ENCODE measurements at places on chromosomes 12 and 14.
A peak's percentile ranks its signal among the peaks of the same experiment; 100 is the strongest.

GRCh38 chr12:2960390-2960956 is 1.3 kb downstream of the TEAD4 start:
- DNase-seq: no peak

GRCh38 chr14:100664841-100665510 is 61.7 kb upstream of the DLK1 start:
- peak; percentile 70 for DNase-seq

DNA sequence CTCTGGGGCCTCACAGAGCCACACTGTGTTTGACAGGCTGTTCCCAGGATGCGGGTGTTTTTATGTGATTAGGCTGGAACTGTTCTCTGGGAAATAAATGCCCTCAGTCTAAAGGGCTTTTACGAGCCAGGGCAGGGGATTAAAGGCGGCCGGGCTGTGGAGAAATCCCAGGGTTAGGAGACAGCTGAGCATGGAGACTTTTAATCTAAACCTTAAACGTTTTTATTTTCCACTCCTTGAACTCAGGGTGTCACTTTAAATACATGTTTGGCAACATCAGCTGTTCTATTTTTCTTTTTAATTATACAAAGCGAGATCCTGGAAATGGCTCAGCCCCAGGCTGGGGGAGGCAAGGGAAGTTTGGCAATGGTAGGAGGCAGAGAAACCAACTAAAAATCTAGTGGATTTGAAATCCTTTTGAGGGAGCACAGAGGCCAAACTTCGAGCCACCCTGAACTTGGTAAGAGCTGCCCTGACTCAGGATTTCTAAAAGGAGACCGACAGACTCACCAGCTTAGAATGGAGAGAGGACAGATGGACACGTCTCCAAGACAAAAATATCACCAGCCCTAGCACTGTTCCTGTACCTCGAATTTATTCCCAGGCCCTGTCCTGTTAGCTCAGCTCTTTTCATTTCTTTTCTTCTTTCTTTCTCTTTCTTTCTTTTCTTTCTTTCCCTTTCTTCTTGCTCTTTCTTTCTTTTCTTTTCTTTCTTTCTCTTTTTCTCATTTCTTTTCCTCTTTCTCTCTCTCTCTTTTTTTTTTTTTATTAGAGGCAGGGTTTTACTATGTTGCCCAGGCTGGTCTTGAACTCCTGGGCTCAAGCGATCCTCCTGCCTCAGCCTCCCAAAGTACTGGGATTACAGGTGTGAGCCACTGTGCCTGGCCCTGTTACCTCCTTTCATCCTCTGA is 15.8 kb upstream of the ORAI1 start:
- DNase-seq: no peak

- DNase-seq: no peak
Measured at GRCh38 chr14:35050652-35051051, 4.6 kb downstream of the FAM177A1 start.

DNA sequence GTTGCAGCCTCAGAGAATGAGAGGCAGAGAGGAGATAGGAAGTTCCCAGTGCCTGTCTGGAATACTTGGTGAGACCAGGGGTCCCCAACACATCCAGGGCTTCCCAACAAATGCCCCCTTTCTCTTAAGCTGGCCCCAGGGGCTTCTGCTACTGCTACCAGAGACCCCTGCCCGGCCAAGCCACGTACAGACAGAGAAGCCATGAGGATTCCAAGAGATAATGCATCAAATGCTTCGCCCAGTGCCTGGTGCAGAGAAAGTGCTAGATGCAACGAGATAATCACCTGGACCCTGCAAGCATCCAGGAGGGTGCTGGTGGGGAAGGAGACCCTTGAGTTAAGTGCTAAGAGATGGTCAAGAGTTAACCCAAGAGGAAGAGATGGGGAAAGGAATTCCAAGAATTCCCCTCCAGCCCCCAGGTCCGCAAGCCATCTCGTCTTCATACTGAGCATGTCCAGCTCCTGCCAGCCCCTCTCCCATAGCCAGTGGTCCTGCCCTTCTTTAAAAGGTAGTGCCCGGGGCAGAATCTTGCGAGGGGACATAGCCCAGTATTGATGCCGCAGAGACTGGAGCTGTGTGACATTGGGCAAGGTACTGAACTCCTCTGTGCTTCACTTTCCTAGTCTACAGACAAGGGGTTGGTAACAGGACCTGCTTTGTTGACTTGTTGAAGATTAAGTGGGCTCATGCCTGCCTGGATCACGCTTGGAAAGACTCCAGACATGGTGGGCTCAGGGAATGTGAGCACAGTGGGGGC is 103.3 kb downstream of the CALM1 start:
- DNase-seq: no peak

GRCh38 chr12:108066583-108067577 is 62.2 kb upstream of the WSCD2 start:
- no peak for DNase-seq

GRCh38 chr12:106345746-106346145 is 11.8 kb upstream of the POLR3B start:
- no peak for DNase-seq

Measured in Right ventricle myocardium superior (tissue), 1 donor.